ENCODE measurements at places on chromosomes 6 and 20.

DNA sequence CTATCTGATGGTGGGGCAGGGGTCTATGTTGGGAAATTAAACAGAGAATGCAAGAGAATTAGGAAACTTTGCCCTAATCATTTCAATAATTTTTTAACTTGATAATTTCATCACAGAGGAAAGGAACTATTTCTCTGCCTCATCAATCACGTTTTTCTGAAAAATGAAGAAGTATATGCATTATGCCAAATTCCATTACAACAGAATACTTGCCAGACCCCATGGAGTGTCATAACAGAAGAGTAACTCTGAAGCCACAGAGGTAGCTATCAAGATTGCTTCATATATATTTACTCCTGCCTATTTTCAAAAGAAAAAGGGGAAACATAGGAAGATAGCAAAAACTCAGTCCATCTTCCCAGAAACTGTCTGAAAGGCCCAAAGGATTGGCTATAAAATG is 5.7 kb upstream of the USP49 start:
- peak; percentile 57 for DNase-seq

DNA sequence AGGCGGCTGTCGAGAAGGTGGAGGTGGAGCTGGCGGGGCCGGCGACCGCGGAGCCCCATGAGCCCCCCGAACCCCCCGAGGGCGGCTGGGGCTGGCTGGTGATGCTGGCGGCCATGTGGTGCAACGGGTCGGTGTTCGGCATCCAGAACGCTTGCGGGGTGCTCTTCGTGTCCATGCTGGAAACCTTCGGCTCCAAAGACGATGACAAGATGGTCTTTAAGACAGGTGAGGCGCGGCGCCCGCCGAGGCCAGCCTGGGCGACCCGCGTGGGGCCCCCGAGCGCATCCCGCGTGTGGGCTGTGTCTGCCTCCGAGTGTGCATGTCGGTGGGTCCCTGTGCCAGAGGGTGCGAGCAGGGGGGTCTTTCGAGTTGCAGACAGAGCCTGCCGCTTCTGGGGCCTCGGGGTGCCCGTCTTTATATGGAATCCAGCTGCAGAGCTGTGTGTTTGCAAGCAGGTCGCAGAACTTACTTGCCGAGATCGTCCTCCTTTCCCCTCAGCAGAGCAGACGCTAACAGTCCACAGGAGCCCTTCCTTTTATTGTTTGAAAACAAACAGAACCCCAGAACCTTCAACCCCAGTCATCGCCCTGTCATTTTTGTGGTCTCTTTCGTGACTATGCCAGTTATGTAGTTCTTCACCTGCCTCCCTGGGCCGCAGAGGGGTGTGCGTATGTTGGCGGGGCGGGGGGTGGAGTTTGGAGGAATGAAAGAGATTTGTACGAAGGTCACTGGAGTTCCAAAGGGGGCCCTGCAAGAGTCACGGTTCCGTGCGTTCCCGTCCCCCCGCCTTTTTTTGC is 766 bp downstream of the SLC16A10 start:
- DNase-seq, result peak; percentile 19

- no peak for DNase-seq
These were observed 136.9 kb downstream of the PREX1 start for GRCh38 chr20:48690888-48691287.

DNA sequence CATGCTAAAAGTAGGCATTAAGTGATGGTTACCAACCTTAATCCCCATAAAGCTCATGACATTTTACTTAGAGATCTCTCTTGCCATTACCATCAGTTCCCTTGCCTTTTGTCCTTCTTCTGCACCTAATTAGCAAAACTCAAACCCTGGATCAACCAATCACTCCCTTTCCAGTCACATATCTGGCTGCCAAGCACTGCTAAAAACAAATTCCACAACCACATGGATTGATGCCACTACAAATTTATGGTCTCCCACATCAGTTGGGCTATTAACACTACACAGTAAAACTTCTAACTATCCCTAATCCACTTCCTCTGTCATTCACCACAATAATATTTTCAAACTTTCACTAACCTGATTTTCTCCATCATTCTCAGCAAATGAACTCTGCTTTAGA is 54.3 kb upstream of the RNF146 start:
- no peak for DNase-seq

DNA sequence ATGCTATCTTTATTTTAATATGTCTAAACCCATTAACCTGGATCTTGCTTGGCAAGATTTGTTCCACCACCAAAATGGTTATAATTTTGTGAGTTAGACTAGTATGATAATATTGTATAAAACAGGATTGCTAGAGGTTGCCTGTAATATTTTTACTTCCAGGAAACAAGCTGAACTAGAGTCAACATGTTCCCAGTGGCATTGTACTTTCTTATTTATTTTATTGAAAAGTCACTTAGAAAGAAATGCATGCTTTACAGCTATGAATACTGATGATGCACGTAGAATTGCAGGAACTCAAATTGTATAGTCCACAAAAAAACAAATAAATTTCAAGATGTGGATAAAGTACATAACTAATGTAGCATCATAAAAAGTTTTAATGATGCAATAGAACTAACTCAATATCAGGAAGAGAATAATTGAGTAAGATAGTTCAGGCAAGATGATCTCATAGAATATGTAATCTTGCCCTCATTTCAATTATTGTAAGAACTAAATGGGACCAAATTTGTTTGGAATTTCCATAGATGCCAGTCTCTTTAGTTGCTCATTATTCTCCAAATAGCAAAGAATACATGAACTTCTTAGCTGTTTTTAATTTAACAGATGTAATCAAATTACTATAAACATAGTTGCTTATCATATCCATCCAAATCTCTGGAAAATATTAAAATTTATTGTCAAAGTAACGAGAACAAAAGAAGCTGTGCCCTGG is 451.8 kb downstream of the COL12A1 start:
- no peak for DNase-seq

DNA sequence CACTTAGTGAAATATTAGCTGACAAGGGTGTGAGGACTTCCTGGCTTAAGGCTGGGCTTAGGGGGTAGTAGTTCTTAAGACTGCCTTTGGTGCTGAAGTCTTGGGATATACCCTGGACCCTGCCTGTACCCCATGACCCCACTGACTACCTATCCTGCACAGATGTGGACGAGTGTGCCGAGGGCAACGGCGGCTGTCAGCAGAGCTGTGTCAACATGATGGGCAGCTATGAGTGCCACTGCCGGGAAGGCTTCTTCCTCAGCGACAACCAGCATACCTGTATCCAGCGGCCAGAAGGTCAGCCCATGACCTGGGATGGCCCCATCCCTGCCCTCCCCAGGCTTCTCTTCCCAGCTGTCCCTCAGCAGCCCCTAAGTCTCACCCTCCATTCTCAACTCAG is 17.8 kb downstream of the SCUBE3 start:
- no peak for DNase-seq

DNA sequence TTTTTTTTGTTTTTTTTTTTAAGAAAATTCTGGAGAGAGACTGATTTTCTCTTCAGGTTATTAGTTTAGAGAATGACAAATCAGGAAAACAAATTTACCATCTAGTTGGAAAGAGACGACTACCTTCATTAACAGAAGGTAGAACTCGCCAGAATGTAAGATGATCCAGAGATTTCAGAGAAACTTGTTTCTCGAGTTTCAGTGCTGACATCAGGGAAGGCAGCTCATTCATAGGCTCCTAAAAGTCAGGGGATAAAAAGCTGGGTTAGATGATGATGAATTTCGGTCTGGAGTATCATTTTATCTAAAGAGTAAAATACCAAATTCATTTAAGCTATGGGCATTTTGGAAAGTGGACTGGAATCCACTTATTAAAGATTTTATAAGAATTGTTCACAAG is 27.9 kb downstream of the ZNF334 start:
- DNase-seq, result no peak

GRCh38 chr6:149750136-149750609 is 632 bp downstream of the PCMT1 start:
- DNase-seq, result peak; percentile 63

- DNase-seq, result no peak
These were observed 48.7 kb downstream of the MAP7 start for GRCh38 chr6:136501514-136501913.

DNA sequence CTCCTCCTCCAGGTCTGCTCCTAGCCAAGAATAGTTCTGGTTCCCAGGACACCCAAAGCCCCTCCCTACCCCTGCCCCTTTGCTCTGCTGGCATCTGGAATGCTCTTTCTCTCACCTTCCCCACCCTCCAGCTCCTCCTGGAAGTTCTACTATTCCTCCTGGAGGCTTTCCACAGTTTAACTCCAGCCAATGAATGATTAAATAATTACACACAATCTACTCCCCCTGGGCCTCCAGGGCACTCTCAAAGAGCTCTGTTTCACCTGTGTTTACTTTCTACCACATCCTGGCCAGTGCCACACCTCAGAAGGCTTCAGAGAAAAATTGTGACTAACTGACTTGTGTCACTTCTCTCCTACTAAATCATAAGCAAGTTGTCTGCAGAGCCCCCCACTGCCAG is 36.2 kb downstream of the GCM1 start:
- no peak for DNase-seq

DNA sequence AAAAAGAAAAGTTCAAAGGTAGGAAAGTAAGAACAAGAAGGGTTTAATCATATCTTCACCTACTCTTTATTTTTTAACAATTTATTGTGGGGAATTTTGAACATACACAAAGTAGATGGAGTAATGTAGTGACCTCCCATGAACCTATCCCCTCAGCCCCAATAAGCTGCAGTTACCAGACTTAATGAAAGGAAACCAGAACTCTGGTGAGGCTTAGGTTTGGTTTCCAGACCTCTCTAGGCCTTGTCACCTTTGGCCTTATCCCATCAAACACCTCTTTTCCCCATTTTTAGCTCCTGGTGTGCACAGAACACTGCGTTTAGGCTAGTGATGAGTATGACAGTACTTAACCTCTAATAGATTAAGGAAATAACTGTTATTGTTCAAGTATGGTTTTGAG is 42.0 kb downstream of the CBFA2T2 start:
- DNase-seq, result no peak

DNA sequence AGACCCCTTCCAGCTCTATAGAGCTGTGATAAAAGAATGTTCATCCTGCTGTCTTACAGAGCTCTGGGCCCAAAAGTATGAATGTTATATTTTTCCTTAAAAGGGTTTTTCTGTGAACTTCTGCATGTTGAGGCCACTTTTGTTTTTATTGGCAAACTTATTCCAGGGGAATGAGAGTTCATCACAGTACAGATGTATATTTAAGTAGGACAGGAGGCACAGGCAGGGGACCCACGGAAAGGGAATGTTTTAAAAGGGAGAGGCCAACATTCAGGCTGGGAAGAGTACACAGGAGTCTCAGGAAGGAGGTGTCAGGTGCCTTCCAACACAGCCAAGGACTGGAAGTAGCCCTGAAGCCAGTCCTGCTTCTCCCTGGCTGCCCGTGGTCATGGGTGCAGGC is 148.4 kb downstream of the EYA2 start:
- DNase-seq, result no peak

GRCh38 chr6:64170316-64170715 is 534.7 kb downstream of the PHF3 start:
- DNase-seq, result no peak

DNA sequence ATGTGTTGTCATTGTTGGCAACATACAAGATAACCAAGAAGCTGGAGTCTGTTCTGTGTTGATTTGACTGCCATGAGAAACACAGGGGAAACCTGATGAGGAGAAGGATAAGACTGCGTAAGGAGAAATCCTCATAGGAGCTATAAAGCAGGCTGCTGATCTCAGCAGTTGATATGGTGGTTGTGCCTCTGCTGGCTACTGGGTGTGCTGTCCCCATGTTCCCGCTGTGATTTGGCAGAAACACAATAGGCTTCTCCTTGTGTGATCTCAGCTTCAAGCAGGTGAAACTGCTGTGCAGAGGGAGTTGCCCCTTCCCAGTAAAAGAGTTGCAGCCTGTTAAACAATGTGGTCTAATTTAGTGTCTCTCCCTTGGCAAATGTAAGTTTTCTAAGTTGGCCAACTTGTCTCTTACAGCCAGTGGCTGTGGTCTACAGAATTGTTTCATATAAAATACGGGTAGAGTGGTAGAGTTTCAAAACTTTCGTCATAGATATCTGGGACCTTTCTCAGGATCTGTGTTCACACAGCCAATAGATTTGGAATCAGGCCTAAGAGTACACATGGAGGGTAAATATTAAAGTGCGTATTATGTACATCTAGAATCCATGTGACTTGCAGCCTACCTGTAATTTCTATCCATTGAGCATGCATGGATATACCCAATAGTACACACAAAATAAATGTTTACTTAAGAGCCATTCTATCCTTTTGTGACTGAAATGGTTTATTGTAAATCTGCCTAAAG is 78.4 kb downstream of the RNF144B start:
- no peak for DNase-seq

GRCh38 chr6:42313038-42313437 is 95.4 kb upstream of the MRPS10 start:
- DNase-seq, result peak; percentile 87

DNA sequence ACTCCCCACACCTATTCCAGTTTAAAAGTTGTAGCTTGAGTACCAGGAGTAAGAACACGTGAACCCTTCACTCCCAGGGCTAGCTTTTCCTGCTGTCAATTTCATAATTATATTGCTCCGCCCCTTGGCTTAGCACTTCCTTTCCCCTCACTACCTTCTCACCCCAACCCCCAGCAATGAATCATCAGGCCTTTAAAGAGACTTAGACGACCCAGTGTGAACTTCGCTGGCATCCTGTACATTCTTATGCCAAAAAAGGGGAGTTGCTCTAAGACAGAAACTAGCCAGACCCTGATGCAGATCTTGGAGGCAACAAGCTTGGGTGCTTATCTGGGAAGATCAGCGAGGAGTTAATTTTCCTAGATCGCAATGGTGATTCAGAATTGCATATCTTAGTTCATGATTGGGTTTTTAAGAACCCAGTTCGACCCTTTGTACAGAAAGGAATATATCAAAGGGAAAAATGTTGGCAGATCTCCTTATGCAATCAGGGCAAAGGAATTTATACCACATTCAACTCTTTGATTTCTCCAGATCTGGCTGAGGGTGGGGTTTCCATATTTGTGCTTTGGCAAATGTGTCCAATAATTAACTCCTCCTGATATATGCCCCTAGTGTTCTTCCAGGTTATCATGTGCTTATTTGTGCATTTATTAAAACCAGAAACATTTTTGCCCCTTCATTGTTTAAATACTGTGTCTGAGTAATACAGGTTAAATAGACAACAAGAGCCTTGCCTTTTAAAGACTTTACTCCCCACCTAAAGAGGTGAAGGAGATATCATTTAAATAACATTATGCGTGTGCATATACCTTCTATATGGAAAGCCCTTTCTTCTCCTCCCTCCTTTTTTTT is 8.1 kb upstream of the ATXN1 start:
- DNase-seq, result peak; percentile 77

DNA sequence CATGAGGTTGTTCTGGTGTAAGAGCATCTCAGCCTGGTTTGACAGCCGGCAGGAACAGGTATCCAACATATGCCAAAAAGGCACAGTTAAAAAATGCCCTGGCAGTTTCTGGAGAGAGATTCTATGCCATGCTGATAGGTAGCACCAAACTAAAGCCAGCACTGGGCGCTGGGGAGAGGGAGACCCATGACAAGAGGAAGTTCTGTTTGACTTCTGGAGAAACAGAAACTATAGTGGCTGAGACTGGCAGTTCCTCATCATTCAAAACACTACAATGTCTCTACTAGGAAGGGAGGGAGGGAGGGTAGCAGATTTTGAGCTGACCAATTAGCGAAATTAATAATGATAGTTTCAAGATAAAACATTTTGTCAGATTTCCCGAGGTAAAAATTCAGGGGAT is 174.1 kb downstream of the ADAT2 start:
- DNase-seq, result peak; percentile 57
